ENCODE measurements at places on chromosomes 13 and 19.

GRCh38 chr19:40763963-40764362 lies 11.4 kb upstream of the MIA start:
- DNase-seq = no peak

DNA sequence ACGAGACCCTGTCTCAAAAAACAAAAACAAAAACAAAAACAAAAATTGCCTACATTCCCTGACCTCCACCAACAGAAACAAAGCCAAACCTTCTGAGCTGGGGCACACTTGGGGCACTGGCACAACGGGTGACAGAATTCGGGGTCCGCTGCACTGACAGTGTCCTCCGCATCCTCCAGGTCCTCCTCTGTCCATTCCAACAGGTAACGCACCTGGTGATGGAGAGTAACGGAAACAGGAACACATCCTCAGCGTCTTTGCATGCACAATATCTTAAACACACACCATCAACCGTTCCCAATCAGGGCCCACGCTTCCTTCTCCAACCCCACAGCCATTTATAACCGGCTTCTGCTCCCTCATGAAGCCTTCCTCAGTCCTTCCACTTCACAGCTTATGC lies 34.6 kb downstream of the PDCD5 start:
- DNase-seq = no peak

GRCh38 chr13:34246511-34246910 lies 428.6 kb downstream of the RFC3 start:
- DNase-seq = no peak

DNA sequence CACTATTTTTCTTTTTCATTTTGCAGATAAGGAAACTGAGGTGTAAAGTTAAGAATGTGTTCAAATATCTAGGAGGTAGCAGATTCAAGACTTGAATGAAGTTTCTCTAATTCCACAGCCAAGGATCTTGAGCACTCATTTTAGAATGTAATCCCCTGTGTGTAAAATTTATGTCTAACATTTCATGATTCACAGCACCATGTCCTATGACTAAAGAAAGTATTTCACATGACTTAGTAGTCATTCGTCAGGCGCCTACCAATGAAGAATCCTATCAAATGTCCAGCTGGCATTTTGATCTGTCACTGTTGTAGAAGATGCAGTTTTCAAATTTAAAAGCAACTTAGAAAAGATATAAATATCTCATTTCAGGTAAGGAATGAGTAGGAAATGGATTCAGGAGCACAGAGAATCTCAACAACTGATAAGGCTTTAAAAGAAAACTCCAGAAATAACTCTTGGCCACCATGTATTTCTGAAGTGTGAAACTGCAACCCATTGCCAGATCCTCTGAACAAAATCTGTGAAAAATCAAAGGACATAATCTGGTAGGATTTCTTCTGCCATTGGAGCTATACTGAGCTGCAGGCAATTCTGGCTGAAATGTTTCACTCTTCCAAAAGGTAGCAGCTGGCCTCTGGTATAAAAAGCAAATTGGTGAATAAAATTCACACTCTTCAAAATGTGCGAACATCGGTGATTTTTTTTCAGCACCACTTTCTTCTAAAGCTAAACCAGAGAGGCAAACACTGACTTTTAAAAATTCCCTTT lies 92.2 kb downstream of the DCLK1 start:
- no peak for DNase-seq

- DNase-seq = no peak
Observed at GRCh38 chr13:110373617-110374016, 66.5 kb downstream of the COL4A2 start.

GRCh38 chr13:42883142-42883541 lies 101.8 kb downstream of the FAM216B start:
- no peak for DNase-seq

DNA sequence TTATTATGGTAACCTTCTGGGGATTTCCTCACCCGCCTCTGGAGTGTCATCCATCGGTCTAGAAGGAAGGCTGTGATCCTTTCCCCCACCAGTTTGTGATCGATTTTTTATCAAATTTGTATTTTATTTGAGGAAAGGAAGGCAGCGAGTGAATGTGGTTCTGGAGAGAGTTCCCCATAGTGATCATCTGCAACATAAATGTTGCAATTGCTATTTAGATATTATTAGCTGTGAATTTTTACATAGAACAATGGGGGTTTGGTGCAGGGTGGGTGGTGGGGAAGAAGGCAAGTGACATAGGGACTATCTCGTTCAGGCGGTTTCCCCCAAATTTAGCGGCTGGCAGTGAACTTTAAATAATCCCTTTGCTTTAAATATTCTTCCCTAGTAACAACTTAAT lies 1.2 kb downstream of the CDK8 start:
- DNase-seq = no peak

DNA sequence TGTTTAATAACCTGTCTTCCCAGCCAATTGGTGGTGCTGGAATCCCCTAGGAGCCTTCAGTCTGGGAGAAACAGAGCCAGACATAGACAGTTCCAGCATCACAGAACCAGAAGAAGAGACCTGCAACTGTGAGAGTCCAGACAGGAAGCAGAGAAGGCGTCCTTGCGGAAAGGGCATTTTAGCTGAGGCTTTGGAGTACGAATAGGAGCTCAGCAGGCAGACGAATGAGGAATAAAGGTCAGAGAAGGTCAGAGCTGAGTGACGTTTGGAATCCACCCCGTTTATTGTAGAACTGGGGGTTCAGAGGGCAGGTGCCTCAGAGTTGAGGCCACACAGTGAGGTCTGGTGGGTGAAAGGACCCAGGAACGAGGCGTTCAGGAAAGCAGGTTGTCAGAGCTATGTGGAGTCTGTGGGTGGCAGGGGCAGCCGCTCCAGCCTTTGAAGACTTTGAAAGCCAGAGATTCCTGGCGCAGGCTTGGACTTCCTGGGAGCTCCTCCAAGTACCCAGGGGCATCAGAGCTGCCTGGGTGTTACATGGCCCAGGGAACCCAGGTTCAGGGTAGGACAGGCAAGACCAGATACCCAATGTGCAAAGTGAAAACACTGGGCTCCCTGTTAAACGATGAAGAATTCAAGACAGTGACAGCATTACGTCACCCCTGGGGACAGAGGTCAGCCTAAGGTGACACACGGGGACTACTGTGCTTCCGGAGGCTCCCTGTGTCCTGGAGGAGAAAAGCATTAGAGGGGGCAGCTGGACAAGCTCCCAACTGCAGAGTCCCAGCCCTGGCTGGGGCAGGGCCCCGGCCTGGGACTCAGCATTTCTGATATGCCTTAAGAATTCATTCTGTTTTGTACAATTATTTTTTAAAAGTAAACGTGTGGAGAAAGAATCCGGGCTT lies 5.5 kb downstream of the ARRDC2 start:
- DNase-seq = no peak

- no peak for DNase-seq
Observed at GRCh38 chr19:46887240-46887782, 26.5 kb downstream of the ARHGAP35 start.

GRCh38 chr13:73809561-73809960 lies 324.6 kb downstream of the KLF12 start:
- no peak for DNase-seq

DNA sequence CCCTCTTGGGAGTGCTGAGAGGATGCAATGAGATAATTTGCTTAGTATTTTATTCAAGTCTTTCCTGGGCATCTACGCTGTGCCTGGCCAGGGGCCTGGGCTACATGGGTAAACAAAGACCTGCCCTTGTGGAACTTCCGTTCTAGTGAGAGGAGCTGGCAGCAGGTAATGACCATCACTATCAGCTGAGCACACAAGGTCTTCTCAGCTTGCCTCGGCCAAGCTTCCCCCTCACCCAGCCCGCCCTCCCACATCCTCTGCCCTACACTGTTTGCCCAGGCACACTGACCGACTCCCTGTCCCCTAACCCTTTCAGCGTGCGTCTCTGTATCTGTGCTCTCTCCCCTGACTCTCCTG lies 8.6 kb upstream of the FKRP start:
- no peak for DNase-seq

DNA sequence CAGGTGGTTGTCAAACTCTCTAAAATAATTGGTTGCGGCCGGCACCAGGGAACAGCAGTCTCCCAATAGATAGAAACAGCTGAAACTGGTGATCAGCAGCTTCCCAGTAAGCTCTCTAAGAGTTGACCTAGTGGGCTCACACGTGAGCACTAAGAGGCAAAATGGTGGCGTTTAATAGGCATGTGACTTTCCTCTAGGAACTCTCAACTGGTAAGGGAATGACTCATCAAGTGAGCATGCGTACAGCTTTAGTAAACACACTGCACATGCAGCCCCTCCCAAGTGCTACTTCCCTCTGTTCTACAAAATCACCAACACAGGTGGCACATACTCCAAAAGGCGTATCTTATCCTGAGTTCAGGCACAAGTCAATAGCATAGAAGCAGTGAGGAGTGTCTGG lies 41.7 kb downstream of the TNFSF11 start:
- DNase-seq = no peak

DNA sequence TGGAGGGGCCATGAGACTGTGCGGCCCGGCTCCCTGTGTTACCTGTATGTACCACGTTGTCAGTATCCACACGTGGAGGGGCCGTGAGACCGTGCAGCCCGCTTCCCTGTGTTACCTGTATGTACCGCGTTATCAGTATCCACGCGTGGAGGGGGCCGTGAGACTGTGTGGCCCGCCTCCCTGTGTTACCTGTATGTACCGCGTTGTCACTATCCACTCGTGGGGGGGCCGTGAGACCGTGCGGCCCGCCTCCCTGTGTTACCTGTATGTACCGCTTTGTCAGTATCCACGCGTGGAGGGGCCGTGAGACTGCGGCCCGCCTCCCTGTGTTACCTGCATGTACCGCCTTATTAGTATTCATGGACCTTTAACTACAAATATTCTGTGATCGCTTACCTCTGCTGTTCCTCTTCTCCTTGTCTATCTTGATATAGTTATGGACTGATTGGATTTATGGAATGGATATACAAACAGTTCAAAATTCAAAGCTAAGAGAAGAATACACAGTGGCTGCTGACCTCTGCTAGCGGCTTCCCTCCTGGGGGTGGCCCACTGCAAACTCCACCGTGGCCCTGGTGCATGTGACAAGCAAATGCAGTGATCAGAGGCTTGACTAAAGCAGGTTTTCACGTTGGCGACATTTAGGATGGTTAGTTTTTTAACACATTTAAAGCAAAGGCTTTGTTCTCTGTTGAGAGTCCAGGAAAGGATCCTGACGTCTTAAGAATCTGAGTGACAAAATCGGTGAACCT lies 38.7 kb downstream of the ATP11A start:
- no peak for DNase-seq

GRCh38 chr19:40630571-40631160 lies 29.5 kb downstream of the LTBP4 start:
- no peak for DNase-seq

GRCh38 chr13:77040835-77041234 lies 13.9 kb upstream of the FBXL3 start:
- DNase-seq = no peak

- peak; percentile 14 for DNase-seq
Observed at GRCh38 chr19:5017235-5017634, 48.3 kb downstream of the KDM4B start.

DNA sequence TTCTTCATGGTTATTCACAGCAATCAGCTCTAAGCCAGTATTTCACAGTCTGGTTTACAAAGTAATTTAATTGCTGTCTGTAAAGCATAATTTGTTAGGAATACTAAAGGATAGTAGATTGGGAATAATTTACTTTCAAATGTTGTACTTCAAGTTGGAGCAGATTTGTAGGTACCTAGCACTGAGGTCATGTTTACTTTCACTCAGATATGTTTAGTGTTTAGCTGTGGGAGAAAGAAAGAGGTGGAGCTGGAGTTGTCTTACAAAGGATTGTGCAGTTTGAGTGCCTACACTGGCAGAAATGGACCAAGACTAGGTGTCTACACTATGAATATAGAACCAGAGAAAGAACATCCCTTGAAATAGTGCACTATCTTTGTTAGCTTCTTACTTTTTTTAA lies 464.6 kb downstream of the PCDH9 start:
- DNase-seq = no peak

DNA sequence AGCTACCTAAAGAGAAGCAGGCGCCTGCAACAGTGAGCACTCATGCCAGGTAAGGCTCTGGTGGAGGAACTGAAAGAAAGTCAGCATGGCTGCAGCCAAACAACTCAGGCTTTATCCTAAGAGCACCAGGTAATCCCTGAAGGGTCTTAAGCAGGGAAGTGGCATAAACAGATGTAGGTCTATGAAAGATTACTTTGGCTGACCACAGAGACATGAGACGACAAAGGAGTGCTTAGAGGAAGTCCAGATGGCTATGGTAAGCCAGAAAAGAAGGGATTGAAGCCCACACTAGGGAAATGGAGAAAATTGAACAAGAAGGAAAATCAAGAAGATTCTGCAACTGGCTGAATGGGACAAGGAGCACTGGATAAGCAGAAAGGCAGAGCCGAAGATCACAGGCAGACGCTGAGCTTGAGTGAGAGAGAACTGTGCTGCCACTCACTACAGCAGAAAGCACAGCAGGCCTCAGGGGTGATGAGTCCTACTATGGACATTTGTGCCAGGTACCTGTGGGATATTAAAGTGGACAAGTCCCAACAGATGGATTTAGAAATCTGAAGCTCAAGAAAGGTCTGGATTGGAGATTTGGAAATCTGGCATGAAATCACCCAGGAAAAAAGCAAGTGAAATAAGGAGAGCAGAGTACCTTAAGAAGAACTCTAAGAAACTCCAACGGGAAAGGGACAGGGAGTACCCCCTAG lies 4.2 kb downstream of the RCBTB1 start:
- no peak for DNase-seq

GRCh38 chr13:110916301-110917142 lies 1.7 kb upstream of the ANKRD10 start:
- no peak for DNase-seq

GRCh38 chr19:703651-704446 lies 4.9 kb upstream of the PALM start:
- DNase-seq = peak; percentile 87

GRCh38 chr19:4139614-4140236 lies 13.7 kb upstream of the CREB3L3 start:
- peak; percentile 75 for DNase-seq

DNA sequence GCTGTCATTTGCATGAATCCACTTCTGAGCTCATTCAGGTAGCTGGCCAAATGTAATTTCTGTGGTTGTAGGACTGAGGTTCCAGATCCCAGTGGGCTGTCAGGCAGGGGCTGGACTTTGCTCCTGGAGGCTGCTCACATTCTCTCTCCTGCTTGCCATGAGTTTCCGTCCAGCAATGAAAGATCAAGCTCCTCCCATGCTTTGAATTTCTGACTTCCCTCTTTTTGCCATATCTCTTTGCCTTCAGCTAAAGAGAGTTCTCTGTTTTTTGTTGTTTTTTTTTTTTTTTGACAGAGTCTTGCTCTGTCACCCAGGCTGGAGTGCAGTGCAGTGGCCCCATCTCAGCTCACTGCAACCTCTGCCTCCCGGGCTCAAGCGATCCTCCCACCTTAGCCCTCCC lies 76.9 kb downstream of the ING1 start:
- DNase-seq = no peak

- DNase-seq = no peak
Observed at GRCh38 chr19:13797870-13798269, 2.6 kb downstream of the ZSWIM4 start.

GRCh38 chr13:86299128-86299527 lies 499.9 kb upstream of the SLITRK6 start:
- DNase-seq = no peak

GRCh38 chr13:93201992-93202558 lies 24.5 kb upstream of the GPC6 start:
- DNase-seq = no peak

All from femur (tissue), 1 donor.